ENCODE measurements at places on chromosomes 2 and 18.

- DNase-seq: no peak
Observed at GRCh38 chr2:215272918-215273317, 38.9 kb upstream of the ATIC start.

DNA sequence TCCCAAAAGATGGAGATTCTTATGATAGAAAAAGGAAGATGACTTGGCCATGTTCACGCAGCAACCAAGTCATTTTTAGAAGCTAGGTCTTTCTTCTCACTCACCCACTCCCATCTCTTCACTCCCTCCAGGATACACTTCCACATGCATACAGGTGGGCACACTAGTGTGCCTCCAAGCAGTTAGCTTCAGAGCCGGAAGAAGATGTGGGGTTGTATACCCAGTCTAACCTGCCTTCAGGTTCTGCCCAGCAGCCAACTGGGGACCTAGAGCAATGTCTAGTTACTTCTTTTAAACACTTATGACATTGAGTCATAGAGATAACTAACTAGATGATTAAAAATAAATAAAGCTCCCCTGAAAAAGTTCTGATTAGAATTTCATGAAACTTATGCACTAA, 21.8 kb upstream of the TANK start:
- DNase-seq: no peak

GRCh38 chr2:134718817-134719814, at the start of gene TMEM163:
Gene TMEM163 (minus strand): TSS chr2:134719000.
- DNase-seq: no peak

DNA sequence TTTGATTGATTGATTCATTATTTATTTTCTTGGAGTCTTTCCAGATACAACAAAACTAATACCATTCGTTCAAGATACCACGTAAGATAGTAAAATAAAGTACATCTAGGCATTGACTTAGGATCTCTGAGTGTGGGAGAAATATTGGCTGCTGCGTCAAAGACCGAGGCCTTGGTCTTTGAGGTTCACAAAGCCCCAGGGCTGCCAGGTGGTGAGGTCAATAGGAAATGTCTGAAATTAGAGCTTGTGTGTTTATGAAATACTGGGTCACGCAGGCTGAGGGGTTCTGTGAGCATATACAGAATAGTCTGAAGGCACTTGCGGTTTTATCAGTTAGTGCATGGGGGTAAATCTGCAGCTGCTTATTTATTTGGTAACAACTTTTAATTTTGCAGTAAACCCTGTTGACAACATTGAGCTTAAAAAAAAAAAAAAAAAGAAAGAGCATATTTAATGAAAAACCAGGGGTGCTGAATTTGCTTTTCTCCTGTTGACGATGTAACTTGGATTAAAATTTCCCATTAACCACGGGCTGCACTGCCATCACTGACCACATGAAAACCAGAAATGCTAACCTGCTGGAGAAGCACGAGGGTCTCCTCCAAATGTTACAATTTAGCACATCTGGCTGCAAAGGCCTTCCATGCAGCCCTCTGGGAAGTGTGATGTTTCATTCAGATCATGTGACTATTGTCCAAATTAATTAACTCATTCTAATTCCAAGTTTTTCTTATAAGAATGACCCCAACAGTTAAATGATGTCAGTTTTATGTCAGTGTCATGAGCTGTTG, 27.1 kb upstream of the SERPINB12 start:
- no peak for DNase-seq

GRCh38 chr2:191059308-191059707, 45.3 kb upstream of the STAT1 start:
- no peak for DNase-seq

All from RKO (cell line).